ENCODE measurements at places on chromosomes 6 and 20.

- no peak for DNase-seq
Measured at GRCh38 chr20:22475662-22476061, 108.7 kb downstream of the FOXA2 start.

- DNase-seq = no peak
Measured at GRCh38 chr20:33005132-33005566, 916 bp upstream of the SUN5 start.

- no peak for DNase-seq
Measured at GRCh38 chr6:39200498-39201020, 28.7 kb downstream of the KCNK5 start.

DNA sequence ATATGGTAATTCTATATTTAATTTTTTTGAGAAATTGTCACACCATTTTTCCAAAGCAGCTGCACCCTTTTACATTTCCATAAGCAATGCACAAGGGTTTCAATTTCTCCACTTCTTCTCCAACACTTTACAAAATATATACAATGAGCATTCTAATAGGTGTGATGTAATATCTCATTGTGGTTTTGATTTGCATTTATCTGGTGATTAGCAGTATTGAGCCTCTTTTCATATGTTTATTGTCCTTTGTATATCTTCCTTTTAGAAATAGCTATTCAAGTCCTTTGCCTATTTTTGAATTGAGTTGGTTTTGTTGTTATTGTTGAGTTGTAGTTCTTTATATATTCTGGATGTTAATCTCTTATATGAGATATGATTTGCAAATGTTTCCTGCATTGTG is 47.6 kb upstream of the HBS1L start:
- no peak for DNase-seq

GRCh38 chr6:18019539-18020534 is 32.4 kb upstream of the KIF13A start:
- no peak for DNase-seq

DNA sequence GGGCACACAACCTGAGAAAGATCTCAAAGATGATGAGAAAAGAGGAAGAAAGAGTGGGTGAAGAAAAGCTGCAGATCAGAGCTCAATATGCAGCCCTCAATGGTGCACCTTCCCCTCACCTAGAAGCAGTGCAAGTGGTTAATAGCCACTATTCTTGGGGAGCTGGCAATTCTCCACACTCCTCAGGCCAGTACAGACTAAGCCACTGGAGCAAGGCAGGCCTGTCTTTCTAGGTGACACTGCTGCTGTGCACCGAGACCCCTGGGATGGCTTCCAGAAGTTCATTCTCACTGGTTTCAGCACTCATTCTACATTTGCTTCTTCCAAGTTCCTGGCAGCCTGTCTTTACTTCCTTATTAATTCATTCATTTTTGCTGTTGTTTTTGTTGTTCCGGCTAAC is 973.3 kb downstream of the KIF16B start:
- no peak for DNase-seq

GRCh38 chr6:79525272-79526100 is 11.7 kb downstream of the LCA5 start:
- peak; percentile 24 for DNase-seq

- DNase-seq = no peak
Measured at GRCh38 chr6:15283986-15284361, 38.1 kb downstream of the JARID2 start.

GRCh38 chr20:168876-169275 is 11.6 kb downstream of the DEFB127 start:
- DNase-seq = no peak

GRCh38 chr20:47544852-47545251 is 43.2 kb downstream of the NCOA3 start:
- DNase-seq = no peak

- DNase-seq = no peak
Measured at GRCh38 chr6:45896783-45897441, 118.7 kb downstream of the CLIC5 start.

GRCh38 chr6:54602591-54602990 is 244.0 kb upstream of the FAM83B start:
- DNase-seq = no peak

- DNase-seq = peak; percentile 35
Measured at GRCh38 chr6:3230900-3231246, 3.4 kb upstream of the TUBB2B start.

DNA sequence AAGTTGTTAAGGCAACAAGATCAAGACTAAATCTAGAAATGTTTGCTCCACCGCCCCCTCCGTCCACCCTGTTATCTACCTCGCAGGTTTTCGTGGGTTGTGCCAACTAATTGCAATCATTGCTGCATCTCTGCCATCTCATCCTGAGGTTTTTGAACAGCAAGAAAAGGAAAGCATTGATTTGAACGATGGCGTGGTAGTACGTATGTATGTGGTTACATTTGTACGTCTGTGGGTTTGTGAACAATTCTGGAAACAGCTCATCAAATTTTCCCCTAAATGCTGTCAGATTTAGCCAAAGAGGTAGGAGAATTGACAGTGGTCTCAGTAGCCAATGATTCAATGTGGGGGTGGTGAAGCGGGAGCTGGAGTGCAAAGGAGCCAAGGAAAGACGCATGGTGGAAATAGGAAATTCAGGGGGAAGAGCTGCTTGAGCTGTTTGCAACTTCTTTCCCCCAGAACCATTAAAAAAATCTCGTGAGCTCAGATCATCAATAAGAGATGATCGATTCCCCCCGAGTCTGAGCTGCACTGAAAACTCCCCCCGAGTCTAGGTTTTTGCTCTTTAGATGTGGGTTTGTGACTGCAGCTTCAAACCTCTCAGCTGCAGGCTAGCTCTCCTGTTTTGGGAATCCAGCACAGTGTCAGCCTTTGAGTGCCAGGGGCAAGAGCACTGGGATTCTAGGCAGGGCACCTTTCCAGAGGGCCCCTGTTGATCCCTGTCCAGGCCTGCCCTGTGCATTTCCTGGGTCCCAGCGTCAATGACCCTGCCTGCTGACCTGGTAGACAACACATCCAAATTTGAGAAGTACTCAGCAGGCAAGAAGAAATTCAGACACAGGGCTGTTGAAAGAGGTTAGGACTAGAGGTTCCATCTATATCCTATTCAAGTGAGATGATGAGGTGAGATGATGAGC is 72.6 kb upstream of the LY86 start:
- DNase-seq = no peak

- peak; percentile 24 for DNase-seq
Measured at GRCh38 chr6:3414327-3415081, 42.3 kb downstream of the SLC22A23 start.

DNA sequence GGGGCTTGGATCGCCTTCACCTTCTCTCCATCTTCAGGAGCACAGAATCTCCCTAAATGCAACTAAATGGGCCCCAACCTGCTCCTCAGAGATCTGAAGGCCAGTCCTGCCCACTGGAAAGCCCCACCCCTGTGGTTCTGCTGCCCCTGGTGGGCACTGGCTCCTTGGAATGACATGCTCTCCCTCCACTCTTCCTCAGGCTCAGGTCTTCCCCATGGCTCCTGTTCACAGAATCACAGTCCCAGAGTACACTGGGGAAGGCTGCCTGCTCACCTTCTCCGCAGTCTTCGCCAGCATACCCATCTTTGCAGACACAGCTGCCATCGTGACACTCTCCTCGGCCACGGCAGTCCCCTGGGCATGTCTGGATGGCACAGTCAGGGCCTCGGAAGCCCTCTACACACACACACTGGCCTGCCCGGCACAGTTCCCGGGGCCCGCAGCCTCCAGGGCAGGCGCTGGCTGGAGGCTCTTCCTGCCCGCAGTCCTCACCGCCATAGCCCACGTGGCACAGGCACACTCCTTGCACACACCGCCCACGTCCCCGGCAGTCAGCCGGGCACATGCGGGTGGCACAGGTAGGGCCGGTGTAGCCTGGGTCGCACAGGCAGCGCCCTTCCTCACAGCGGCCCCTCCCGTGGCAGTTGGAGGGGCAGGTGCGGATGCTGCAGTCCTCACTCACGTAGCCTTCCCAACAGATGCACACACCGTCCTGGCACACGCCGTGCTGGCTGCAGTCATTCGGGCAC is 13.6 kb downstream of the TNXB start:
- DNase-seq = no peak

DNA sequence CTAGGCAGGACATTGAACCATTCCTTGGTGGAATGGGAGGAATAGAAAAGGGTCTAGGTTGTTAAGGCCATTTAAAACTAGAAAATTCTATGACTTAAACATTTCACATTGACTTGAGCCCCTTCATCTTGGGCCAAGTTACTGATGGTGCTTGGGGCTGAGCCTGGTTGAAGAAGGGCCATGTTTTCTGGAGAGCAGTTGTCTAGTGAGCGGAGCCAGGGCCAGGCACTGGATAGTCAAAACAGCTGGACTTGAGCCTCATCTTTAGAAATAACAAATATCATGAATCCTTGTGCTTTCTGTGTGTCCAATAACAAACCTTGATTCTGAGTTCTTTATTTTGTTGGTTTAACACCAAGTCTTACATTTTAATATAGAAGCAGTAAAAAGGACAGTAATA is 134.6 kb upstream of the TCF21 start:
- DNase-seq = no peak

DNA sequence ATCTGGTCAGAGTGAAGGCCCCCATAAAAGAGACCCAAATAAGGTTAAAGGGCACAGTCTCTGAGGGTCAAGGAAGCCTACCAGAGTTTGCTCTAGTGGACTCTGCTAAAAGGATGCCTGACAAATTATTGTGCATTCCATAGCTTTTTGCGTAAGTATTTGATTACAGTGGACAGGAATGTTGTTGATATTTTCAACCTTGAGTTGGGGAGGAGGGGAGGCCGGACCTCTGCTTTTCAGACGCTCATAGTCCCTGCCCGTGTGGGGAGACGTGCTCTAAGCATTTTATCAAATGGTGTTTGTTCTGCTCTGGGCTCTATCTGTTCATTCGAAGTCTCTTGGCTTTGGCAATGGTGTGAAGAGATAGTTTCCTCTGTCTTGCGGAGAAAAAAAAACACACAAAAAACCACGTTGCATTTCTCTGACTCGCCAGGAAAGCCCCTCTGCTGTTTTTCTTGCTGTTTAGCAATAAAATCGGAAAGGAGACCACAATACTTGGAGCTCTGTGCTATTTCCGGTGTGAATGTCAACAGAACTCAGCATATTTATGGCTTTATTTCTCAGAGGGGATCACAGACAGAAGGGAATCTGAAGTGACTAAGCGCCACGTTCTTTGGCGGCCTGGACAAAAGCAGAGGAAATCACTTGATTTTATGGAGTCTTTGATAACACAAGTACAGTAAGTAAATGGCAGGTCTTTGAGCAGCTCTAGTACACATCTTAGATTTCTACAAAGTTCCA is 159.8 kb downstream of the ZFP64 start:
- peak; percentile 66 for DNase-seq

GRCh38 chr6:55704421-55704820 is 125.4 kb upstream of the HMGCLL1 start:
- DNase-seq = no peak

- DNase-seq = no peak
Measured at GRCh38 chr20:34385464-34385863, 22.4 kb downstream of the ITCH start.

- no peak for DNase-seq
Measured at GRCh38 chr20:46145713-46146112, 27.6 kb downstream of the CD40 start.

DNA sequence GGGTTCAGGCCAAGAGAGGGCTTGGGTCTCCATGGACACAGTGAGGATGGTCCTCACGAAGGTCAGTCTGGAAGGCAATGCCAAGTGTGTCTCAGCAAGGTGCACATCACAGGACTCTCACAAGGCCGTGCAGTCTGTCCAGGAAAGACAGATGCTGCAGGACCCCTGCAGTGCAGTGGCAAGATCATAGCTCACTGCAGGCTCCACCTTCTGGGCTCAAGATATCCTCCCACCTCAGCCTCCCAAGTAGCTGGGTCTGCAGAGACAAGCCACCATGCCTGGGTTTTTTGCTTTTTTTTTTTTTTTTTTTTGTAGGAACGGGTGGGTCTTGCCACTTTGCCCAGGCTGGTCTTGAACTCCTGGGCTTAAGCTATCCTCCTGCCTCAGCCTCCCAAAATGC is 26.4 kb downstream of the ZMYND8 start:
- DNase-seq = no peak

- DNase-seq = no peak
Measured at GRCh38 chr6:84854811-84855400, 90.5 kb upstream of the TBX18 start.

GRCh38 chr6:14549871-14550270 is 432.3 kb downstream of the CD83 start:
- DNase-seq = no peak

DNA sequence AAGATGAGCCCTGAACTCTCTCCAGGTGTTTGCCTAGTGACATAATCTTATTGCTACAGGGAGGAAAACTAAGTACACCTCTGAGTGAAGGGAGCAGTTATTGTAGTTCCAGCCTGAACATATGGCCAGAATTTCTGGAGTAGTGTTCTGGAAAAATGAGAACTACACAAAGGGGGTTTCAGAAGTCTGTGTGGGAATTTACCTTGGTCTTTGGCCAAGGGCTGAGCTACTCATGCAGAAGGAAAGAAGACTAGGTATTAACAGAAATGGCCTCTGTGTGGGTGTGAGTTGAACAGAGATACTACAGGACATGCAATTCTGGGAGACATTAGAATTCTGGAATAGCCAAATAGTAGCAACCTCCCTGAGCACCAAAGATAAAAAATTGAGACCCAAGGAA is 1009.7 kb upstream of the GJE1 start:
- no peak for DNase-seq

DNA sequence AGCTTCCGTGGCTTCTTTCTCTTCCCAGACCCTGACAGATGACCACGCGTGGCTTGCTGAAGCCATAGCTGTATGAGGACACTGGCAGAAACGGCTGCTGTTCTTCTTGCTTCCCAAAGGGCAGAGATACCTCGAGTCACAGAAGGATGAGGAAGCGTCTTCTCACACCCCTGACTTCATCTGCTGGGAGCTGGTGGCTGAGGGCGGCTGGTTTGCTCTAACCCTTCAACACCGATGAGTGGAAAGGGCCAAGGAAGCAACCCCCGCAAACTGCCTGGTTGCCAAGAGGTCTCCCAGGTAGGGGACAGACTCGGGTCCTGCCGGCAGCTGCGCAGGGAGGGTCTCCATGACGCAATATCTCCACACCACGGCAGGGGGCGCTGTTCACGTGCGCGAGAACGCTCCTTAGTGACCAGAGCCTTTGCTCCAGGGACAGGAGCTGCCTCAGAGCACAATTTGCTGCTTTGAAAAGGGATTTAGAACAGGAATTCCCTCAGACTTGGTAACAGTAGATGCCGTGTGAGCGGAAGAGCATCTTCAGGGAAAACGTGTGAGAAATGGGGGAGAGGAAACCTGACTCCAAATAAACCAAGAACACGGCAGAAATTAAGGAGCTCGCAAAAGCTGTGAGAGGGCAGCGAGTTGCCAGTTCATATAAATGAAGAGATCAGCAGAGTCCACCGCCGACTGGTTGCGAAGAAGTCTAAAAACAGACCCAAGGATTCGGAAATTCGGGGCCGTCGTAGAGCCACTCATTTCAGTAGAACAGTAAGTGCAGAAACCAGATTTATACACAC is 80.2 kb downstream of the ERMARD start:
- DNase-seq = peak; percentile 83

- peak; percentile 85 for DNase-seq
Measured at GRCh38 chr6:3813150-3813780, 35.9 kb upstream of the FAM50B start.

- DNase-seq = peak; percentile 57
Measured at GRCh38 chr20:49712996-49713752, 504 bp downstream of the B4GALT5 start.
